Endodermal cell (in vitro differentiated cells): ENCODE measurements at places on chromosomes 2 and 18. TPM values are rescaled to one million over a fixed set of nuclear protein-coding genes. Genes with fewer than 3 reads are reported as not detected.

DNA sequence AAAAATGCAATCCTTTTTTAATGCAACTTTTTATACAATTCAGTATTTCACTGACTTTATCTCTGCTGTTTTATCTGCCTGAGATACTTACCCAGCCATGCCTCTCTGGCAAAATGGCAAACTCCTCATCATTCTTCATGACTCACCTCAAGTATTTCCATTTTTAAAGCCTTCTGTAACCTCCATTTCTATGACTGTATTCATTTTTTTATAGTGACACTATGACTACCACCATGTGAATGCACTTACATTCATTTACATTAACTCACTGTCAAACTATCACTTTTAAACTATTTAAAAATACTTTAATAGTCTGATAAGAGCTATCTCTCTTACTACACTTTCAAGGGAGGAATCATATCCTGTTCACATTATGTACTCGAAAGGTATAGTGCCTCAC lies 99.4 kb upstream of the SCN7A start:
- no peak overlapping the region for H3K27ac ChIP-seq
- no peaks in the 10 kb centered on the region for H3K36me3 ChIP-seq
- H3K27me3 ChIP-seq = no peaks in the 10 kb centered on the region
- no peaks in the 10 kb centered on the region for H3K4me1 ChIP-seq
- no peak for DNase-seq

DNA sequence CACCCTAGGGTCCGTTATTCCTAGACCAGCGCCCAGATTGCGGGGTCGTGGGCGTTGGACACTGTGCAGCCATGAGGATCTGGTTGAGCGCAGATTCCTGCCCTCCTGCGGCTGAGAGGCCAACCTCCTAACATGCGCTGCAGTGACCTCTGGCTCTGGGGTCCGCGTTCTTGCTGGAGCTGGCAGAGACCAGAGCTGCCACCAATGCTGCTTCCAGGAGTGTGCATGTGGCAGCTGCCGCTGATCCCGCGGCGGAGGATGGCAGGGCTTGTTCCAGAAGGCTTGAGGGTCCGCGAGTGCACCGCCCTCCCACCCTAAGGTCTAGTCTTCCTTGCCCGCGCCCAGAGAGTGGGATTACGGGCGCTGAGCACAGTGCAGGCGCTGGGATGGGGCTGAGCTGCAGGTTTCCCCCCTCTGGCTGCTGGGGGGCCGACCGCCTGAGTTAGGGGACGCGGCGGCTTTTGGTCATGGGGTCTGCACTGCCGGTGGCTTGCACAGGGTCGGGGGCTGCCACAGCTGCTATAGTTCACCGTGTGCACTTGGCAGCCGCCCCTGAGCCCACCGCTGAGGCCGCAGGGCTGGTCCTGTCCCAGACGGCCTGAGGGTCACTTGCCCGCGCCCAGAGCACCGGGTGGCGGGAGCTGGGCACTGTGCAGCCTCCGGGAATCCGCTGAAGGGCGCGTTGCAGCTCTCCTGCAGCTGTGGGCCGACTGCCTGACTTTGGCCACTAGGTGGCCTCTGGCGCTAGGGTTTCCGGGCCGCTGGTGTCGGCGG lies 145.9 kb downstream of the CCDC74A start:
- no peaks in the 10 kb centered on the region for H3K4me1 ChIP-seq
- H3K27me3 ChIP-seq = peaks cover 44% of the 10 kb centered on the region
- peak; percentile 94 for DNase-seq
- no peaks in the 10 kb centered on the region for H3K36me3 ChIP-seq

Gene COBLL1
- 16.5 to 24.3 TPM (median 18.3 TPM) in 3 replicates for total RNA-seq

DNA sequence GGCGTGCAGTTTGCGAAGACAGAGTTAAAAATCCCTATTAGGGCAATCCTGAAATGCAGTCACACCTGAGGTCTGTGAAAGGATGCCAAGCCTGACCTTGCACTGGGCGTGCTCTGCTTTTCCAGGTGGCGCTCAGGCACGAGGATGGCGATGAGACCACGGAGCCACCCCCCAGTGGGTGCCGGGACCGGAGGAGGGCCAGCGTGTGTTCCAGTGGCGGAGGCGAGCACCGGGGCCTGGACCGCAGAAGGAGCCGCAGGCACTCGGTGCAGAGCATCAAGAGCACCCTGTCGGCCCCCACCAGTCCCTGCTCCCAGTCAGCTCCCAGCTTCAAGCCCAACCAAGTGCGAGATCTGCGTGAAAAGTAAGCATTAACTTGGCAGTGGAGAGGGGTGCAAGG lies 203.4 kb downstream of the TPGS2 start:
- no peak overlapping the region for H3K27ac ChIP-seq
- no peak overlapping the region for H3K4me3 ChIP-seq
- H3K4me1 ChIP-seq = no peaks in the 10 kb centered on the region
- H3K36me3 ChIP-seq = no peaks in the 10 kb centered on the region

Gene RUFY4
- total RNA-seq = not detected in 3 replicates

GRCh38 chr18:77754475-77755044 lies 504.9 kb downstream of the GALR1 start:
- H3K4me3 ChIP-seq = no peak overlapping the region
- H3K4me1 ChIP-seq = no peaks in the 10 kb centered on the region
- no peaks in the 10 kb centered on the region for H3K36me3 ChIP-seq
- no peak overlapping the region for H3K27ac ChIP-seq
- no peaks in the 10 kb centered on the region for H3K27me3 ChIP-seq
- DNase-seq = peak; percentile 87

- H3K36me3 ChIP-seq = no peaks in the 10 kb centered on the region
- H3K27ac ChIP-seq = no peak overlapping the region
- no peak for DNase-seq
- H3K4me1 ChIP-seq = no peaks in the 10 kb centered on the region
- no peak overlapping the region for H3K4me3 ChIP-seq
Observed at GRCh38 chr2:109117780-109118179, 11.2 kb upstream of the SH3RF3 start.

GRCh38 chr2:72925328-72925943 lies 8.1 kb downstream of the EMX1 start:
- peaks cover 4% of the 10 kb centered on the region for H3K4me1 ChIP-seq
- peaks cover 100% of the 10 kb centered on the region for H3K27me3 ChIP-seq
- H3K27ac ChIP-seq = no peak overlapping the region
- no peaks in the 10 kb centered on the region for H3K36me3 ChIP-seq
- no peak overlapping the region for H3K4me3 ChIP-seq
- DNase-seq = peak; percentile 73

DNA sequence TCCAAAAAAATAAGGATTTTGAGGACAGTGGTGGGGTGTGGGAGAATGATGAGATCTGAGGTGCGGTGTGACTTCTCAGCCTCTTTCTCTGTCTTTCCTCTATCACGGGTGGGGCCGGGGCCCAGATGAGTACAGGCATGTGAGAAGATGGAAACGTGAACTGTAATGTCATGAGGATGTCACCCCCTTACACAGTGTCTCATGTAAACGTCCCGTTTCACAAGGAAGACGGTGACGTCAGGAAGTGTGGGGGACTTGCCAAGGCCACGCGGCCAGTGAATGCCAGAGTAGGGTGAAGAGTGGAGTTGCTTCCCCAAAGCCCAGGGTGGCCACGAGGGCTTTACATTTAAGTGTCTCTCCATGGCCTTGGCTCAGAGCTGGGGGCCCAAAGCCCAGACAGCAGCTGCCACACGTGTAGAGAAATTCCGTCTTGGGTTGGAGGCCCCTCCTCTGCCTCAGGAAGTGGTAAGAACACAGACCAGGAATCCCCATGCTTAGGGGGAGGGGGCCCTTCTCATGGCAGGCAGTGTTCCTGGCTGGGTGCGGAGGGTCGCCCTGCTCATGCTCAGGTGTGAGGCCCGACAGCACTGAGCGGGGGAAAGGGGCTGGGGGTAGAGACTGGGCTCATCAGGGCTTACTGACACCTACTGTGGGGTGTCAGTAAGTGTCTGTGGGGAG lies 80.9 kb upstream of the SMAD7 start:
- peak; percentile 46 for DNase-seq
- no peak overlapping the region for H3K4me3 ChIP-seq
- H3K36me3 ChIP-seq = no peaks in the 10 kb centered on the region
- H3K27me3 ChIP-seq = no peaks in the 10 kb centered on the region

- DNase-seq = no peak
- no peak overlapping the region for H3K4me3 ChIP-seq
- H3K36me3 ChIP-seq = no peaks in the 10 kb centered on the region
- H3K27ac ChIP-seq = no peak overlapping the region
Observed at GRCh38 chr2:137696916-137697315, 267.4 kb upstream of the HNMT start.

Gene CHRNG
- not detected in 2 replicates for total RNA-seq

DNA sequence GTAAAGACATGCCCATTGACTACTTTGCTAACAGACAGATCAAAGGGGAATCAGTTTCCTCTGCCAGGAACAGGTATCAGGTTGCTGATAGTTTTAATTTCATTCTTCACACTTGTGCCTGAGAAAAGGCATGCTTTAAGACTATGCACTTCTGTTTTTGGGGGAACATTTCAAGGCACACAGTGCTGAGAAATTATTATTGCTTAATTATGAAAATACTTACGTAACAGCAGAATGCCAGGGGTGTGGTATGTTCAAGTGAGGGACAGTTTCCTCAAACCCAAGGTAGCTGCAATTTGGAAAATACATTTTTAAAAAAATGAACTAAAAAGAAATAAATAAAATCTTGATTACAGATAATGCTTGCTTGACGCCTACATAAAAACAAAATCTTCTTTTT lies 1746.1 kb upstream of the PIK3C3 start:
- H3K4me1 ChIP-seq = peaks cover 13% of the 10 kb centered on the region
- no peak overlapping the region for H3K27ac ChIP-seq
- no peak for DNase-seq
- no peaks in the 10 kb centered on the region for H3K27me3 ChIP-seq

- no peaks in the 10 kb centered on the region for H3K27me3 ChIP-seq
- no peaks in the 10 kb centered on the region for H3K4me1 ChIP-seq
- DNase-seq = no peak
- H3K4me3 ChIP-seq = no peak overlapping the region
- no peak overlapping the region for H3K27ac ChIP-seq
Observed at GRCh38 chr2:175251425-175252041, 70.0 kb upstream of the ATP5MC3 start.

DNA sequence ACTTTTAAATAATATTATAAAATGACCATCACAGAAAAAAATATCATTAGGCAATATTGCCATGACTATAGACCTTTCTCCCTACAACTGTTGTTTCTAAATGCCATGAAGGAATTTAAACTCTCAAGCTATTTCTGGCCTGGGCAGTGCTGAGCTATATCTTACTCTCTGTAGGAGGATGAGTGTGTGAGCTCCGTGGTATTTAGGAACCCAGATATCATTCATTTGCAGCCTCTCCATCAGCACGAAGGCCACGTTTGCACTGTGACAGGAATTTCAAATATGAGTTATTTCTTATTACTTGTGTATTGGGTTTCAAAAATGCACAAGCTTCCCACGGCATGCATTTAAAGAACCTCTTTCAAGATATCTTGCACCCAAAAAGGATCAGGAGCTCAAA lies 35.0 kb upstream of the SOX11 start:
- no peaks in the 10 kb centered on the region for H3K4me1 ChIP-seq
- DNase-seq = no peak
- no peaks in the 10 kb centered on the region for H3K27me3 ChIP-seq

Gene ELOA2
- total RNA-seq = not detected in 2 replicates

DNA sequence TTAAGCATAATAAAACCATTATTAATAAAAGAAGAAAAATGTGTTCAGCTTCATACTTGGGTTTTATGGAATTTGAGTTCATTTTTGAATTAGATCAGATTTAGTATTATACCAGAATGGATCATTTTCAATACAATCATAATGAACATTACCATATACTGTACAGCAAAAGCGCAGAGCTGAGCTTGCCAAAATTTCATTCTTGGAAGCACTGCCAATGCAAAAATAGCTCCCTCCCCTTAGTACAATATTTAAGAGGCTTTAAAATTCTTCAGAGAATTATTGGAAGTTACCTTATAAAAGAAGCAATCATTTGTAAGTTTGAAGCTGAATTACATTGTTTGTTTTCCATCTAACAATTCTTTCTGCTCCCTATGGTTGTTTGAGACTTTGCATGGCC lies 938.1 kb upstream of the SLC39A10 start:
- no peaks in the 10 kb centered on the region for H3K36me3 ChIP-seq
- H3K4me1 ChIP-seq = no peaks in the 10 kb centered on the region
- DNase-seq = no peak
- no peak overlapping the region for H3K27ac ChIP-seq
- H3K4me3 ChIP-seq = no peak overlapping the region
- no peaks in the 10 kb centered on the region for H3K27me3 ChIP-seq

DNA sequence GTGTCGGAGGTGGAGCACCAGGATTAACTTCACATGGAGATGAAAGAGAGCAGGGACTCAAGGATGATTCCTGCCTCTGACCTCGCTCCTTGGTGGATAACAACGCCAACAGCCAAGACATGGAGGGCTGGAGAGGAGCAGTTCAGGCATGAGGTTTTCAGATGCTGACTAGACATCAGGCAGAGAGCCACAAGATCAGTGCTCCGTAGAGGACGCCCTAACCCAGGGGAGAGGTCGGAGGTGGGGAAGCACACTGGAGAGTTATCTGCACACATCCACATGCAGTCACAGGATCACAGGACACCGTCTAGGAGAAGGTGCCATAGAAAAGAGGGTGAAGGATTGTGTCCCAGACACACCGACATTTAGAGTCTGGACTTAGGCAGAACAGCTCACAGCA lies 344.3 kb downstream of the EIPR1 start:
- no peak overlapping the region for H3K4me3 ChIP-seq
- no peak for DNase-seq
- H3K36me3 ChIP-seq = no peaks in the 10 kb centered on the region

Gene AAMP
- 65.7 to 97.2 TPM (median 95.2 TPM) in 3 replicates for total RNA-seq

Gene VAMP5
- 5.6 and 6.3 TPM in 2 replicates for total RNA-seq

Gene LHCGR
- not detected in 3 replicates for total RNA-seq

GRCh38 chr2:129757915-129758783 lies 221.3 kb upstream of the RAB6C start:
- H3K4me1 ChIP-seq = no peaks in the 10 kb centered on the region
- H3K27me3 ChIP-seq = no peaks in the 10 kb centered on the region
- DNase-seq = peak; percentile 90
- H3K27ac ChIP-seq = no peak overlapping the region

Gene CCDC178
- 0.29 TPM in 1 of 3 replicates, not detected in the others for total RNA-seq

Gene DLGAP1
- 11.1 and 21.5 TPM in 2 replicates for total RNA-seq

GRCh38 chr18:46042571-46043123 lies 29.4 kb downstream of the PSTPIP2 start:
- H3K27me3 ChIP-seq = no peaks in the 10 kb centered on the region
- no peak for DNase-seq
- no peaks in the 10 kb centered on the region for H3K36me3 ChIP-seq
- peak overlapping the region; percentile 30 for H3K27ac ChIP-seq
- no peak overlapping the region for H3K4me3 ChIP-seq

DNA sequence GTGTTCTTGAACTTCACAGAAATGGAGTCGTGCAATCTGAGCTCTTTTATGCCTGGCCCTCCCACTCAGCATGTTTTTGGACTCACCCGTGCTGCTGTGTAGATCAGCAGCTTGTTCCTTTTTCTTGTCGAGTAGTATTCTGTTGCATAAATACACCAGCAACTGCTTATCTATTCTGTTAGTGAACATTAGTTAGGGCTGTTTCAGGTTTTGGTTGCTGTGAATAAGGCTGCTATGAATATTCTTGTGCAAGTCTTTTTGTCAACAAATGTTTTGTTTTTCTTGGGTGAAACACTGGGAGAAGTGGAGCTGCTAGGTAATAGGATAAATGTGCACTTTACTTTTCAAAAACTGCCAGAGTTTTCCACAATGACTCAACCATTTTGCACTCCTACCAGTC lies 15.3 kb upstream of the CIDEA start:
- H3K36me3 ChIP-seq = no peaks in the 10 kb centered on the region
- no peak overlapping the region for H3K4me3 ChIP-seq
- no peaks in the 10 kb centered on the region for H3K4me1 ChIP-seq
- H3K27ac ChIP-seq = no peak overlapping the region

GRCh38 chr2:227214622-227215041 lies 50.2 kb downstream of the COL4A3 start:
- no peak for DNase-seq
- no peaks in the 10 kb centered on the region for H3K27me3 ChIP-seq
